Neural cell (in vitro differentiated cells): ENCODE measurements at places on chromosomes 12 and 14. TPM values are rescaled to one million over a fixed set of nuclear protein-coding genes. Genes with fewer than 3 reads are reported as not detected.

Gene PTPRB
- 0.26 and 0.32 TPM in 2 replicates for polyA plus RNA-seq

Gene CLEC12A
- not detected in 2 replicates for polyA plus RNA-seq

Gene SLC39A2
- polyA plus RNA-seq = not detected in 2 replicates

Gene FITM1
- 0.62 and 0.88 TPM in 2 replicates for polyA plus RNA-seq

Gene EFS
- polyA plus RNA-seq = 0.48 and 0.92 TPM in 2 replicates

Gene DHRS1
- 5.5 and 6.9 TPM in 2 replicates for polyA plus RNA-seq

Gene ZCRB1
- polyA plus RNA-seq = 65.3 and 83.9 TPM in 2 replicates

Gene TMEM253
- 0.26 TPM in 1 of 2 replicates, not detected in the other for polyA plus RNA-seq

Gene HHIPL1
- polyA plus RNA-seq = 0.04 and 0.47 TPM in 2 replicates

Gene C12orf54
- not detected in 2 replicates for polyA plus RNA-seq

Gene EPYC
- polyA plus RNA-seq = not detected in 2 replicates

Gene C12orf56
- 0.06 TPM in 1 of 2 replicates, not detected in the other for polyA plus RNA-seq

Gene HOTAIR
- polyA plus RNA-seq = not detected in 2 replicates

Gene SPX
- not detected in 2 replicates for polyA plus RNA-seq

Gene PSME2
- 69.1 and 73.3 TPM in 2 replicates for polyA plus RNA-seq

Gene GPRC5A
- 0.09 TPM in 1 of 2 replicates, not detected in the other for polyA plus RNA-seq

Gene GEMIN2
- 88.1 and 88.2 TPM in 2 replicates for polyA plus RNA-seq

Gene TDRD9
- 15.9 and 25.6 TPM in 2 replicates for polyA plus RNA-seq

Gene NINJ2
- polyA plus RNA-seq = not detected in 2 replicates

Gene KIF26A
- polyA plus RNA-seq = 11.2 and 12.2 TPM in 2 replicates

Gene PPP1R1A
- 28.9 and 29.6 TPM in 2 replicates for polyA plus RNA-seq

Gene TAS2R20
- 1.9 and 3.3 TPM in 2 replicates for polyA plus RNA-seq

Gene DPPA3
- not detected in 2 replicates for polyA plus RNA-seq

Gene LGR5
- 0.16 TPM in 1 of 2 replicates, not detected in the other for polyA plus RNA-seq

Gene LRIG3
- polyA plus RNA-seq = 0.22 and 0.26 TPM in 2 replicates

Gene PIWIL1
- not detected in 2 replicates for polyA plus RNA-seq

Gene KRT2
- not detected in 2 replicates for polyA plus RNA-seq

Gene PTGR2
- 7.2 and 8.4 TPM in 2 replicates for polyA plus RNA-seq
